ENCODE measurements at places on chromosomes 16 and 17.

DNA sequence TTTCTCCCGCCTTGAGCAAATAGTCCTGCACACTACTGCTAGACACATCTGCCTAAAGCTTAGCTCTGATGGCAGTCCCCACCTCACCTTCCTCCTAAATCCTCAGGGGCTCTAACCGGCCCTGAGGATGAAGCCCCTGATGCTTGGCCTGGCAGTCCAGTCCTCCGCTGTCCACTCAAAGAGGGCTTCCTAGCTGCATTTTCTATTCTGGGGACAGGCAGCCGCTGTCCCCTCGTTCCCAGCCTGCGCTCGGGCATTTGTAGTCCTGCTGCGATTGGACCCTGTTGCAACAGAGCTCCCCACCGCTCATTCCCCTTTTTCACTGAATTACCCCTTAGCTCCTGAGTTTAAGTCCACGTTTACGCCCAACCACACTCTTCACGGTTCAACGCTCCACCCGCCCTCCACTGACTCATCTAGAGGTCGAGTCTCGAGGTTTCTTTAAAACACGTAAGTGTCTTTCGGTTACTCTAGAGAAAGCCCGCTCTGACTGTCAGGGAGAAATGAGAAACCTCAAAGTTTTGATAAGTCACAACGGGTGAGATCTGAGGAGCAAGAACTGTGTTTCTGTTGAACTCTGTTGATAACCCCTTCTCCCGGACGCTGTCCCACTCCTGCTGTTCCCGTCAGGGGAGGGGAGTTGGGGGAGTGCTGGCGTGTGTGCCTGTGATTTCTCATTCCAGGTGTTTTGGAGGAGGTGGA is 4.5 kb downstream of the CCR7 start:
- peak; percentile 56 for DNase-seq

- no peak for DNase-seq
Measured at GRCh38 chr17:59637611-59638310, 18.1 kb downstream of the CLTC start.

- no peak for DNase-seq
Measured at GRCh38 chr17:60510031-60510430, 16.0 kb downstream of the APPBP2 start.

GRCh38 chr17:48639982-48640857 is 14.1 kb upstream of the HOXB9 start:
- DNase-seq, result no peak

GRCh38 chr17:78771758-78772382 is 10.2 kb downstream of the CYTH1 start:
- no peak for DNase-seq

DNA sequence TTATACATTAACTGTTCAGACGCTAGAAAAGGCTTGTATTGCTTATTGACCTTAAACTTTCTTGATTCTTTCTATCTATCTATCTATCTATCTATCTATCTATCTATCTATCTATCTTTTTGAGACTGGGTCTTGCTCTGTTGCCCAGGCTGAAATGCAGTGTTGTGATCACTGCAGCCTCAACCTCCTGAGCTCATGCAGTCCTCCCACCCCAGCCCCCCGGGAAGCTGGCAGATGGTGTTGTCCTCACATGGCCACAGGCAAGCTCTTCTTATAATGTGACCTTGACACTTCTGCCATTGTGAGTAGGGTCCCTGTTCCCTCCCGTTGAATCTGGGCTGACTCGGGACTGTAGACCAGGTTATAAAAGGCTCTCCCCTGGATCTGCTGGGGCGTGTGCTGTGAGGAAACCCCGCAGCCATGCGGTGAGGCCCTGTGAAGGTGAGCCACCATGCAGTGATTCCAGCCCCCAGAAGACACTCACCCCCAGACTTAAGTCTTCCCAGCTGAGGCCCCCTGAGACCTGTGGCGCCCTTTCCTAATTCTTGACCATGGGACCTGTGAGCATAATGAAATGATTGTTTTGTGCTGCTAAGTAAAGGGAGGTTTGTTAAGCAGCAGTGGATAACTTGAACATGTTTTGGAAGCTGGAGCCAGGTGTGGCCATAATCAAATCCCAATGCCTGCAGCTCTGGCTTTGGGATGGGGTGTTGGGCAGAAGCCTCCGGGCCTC is 54.3 kb downstream of the RPTOR start:
- no peak for DNase-seq

- no peak for DNase-seq
Measured at GRCh38 chr17:69414408-69415274, at the start of gene MAP2K6. TSS of gene MAP2K6 (plus strand) at chr17:69414697. CDS start at chr17:69414985, 288 bp downstream.

DNA sequence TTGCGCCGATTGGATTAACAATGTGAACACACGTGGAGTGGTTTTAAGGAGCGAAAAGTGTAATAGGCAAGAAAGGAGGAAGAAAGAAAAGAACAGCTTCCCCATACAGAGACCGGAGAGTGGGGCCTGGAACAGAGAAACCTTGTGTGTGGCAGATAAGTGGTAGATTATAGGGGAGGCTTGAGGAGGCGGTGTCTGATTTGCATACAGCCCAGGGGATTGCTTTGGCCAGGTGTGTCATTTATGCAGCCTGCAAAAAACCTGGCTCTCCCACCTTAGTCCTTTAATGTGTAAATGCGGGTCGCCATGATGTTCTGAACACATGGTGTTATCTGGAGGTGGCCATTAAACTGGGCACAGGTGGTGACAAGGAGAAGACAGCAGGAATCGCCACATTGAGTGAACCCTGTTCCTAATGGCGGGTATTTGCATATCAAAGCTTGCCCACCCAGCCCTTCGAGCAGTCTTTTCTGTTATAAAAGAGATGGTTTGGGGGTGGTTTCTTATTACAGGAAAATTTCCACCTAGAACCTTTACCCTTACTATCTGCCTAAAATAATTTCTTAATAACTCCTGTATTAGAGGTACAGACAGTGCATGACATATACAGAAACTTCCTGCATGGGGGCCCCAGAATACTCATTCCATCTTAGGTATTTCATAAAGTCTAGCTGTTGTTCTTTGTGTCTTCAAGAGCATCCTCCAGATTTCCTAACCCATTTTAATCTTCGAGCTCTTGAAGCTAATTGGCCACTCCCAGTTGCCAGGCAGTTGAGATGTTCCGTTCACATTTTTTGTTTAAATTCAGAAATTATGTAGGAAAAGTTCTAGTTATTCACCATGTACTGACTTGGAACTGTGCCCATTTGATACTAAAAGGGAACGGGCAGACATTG is 292.5 kb downstream of the RBFOX1 start:
- no peak for DNase-seq

GRCh38 chr16:82936941-82937551 is 310.3 kb downstream of the CDH13 start:
- no peak for DNase-seq

GRCh38 chr16:77970371-77970770 is 52.0 kb upstream of the CLEC3A start:
- DNase-seq, result no peak

GRCh38 chr16:73315645-73316044 is 267.7 kb upstream of the ZFHX3 start:
- no peak for DNase-seq

All from AML-193 (cell line).